ENCODE measurements at places on chromosomes 3 and 15. TPM values are rescaled to one million over a fixed set of nuclear protein-coding genes. Genes with fewer than 3 reads are reported as not detected.

- peak; percentile 89 for DNase-seq
- H3K36me3 ChIP-seq: no peaks in the 10 kb centered on the region
- H3K4me1 ChIP-seq: peaks cover 7% of the 10 kb centered on the region
- no peak overlapping the region for H3K27ac ChIP-seq
Observed at GRCh38 chr3:165206454-165207266, 10.5 kb upstream of the SLITRK3 start.

DNA sequence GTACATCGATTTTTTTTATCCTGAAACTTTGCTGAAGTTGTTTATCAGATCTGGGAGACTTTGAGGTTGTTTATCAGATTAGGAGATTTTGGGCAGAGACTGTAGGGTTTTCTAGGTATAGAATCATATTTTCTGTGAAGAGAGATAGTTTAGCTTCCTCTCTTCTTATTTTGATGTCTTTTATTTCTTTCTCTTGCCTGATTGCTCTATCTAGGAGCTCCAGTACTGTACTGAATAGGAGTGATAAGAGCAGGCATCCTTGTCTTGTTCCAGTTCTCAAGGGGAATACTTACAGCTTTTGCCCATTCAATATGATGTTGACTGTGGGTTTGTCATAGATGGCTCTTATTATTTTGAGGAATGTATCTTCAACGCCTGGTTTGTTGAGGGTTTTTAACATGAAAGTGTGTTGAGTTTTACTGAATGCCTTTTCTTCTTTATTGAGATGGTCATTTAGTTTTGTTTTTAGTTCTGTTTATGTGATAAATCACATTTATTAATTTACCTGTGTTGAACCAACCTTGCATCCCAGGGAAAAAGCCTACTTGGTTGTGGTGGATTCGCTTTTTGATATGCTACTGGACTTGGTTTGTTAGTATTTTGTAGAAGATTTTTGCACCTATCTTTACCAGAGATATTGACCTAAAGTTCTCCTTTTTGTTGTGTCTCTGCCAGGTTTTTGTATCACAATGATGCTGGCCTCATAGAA is 14.9 kb upstream of the DNAAF4 start:
- no peaks in the 10 kb centered on the region for H3K36me3 ChIP-seq
- no peak overlapping the region for H3K4me3 ChIP-seq
- H3K4me1 ChIP-seq: no peaks in the 10 kb centered on the region

DNA sequence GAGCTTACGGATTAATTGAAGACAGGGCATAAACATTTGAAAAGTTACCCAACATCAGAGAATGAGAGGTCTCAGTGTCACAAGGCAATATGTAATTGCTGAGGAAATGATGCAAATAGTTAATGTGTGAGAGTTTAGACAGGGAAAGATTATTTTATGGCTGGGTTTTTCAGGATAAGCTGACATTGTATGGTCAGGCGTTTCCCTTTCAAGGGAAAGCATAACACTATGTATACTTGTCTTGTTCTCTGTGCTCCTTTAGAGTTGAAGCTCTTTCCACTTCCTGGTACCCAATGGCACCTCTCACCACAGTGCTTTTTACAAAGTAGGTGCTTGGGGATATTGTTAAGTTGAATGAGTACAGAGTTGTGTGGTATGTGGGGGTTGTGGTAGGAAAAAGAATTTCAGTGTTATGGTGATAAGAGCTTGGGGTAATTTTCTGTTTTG is 19.9 kb downstream of the IQGAP1 start:
- no peaks in the 10 kb centered on the region for H3K36me3 ChIP-seq
- H3K4me1 ChIP-seq: peaks cover 50% of the 10 kb centered on the region
- no peak for DNase-seq
- no peak overlapping the region for H3K4me3 ChIP-seq
- peak overlapping the region; percentile 43 for H3K27ac ChIP-seq

GRCh38 chr15:66651913-66652642 is 50.0 kb upstream of the SMAD6 start:
- H3K4me3 ChIP-seq: no peak overlapping the region
- no peak for DNase-seq
- H3K4me1 ChIP-seq: peaks cover 35% of the 10 kb centered on the region
- no peaks in the 10 kb centered on the region for H3K36me3 ChIP-seq
- H3K27ac ChIP-seq: no peak overlapping the region
- no peaks in the 10 kb centered on the region for H3K27me3 ChIP-seq

DNA sequence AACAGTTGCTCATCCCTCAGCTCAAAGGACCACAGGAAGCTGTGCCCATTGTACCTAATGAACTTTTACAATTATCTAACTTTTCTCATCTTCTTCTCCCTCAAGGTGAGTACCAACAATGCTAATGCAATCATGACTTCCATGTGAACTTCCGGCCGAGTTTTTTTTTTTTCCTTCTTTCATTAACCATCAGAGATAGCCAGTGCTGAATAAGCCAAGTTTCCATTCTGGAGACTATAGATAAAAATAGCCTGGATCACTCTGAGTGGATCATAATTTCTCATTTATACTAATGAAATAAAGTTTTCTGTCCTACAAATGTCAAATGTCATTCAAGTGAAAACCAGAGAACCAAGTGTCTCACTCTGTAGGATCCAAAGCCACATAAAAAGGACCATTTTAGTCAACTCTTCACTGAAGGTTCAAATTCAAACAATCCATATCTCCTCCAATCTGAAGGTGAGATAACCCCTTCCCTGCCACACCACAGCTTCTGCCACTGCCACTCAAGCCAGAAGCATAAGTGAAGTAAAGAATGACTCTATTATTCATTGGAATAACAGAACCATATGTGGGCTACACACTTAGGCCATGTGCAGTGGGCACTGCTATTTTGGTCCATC is 5.5 kb downstream of the SUMF1 start:
- H3K27ac ChIP-seq: no peak overlapping the region
- no peak overlapping the region for H3K4me3 ChIP-seq
- DNase-seq: no peak
- H3K36me3 ChIP-seq: no peaks in the 10 kb centered on the region
- H3K27me3 ChIP-seq: no peaks in the 10 kb centered on the region
- H3K4me1 ChIP-seq: no peaks in the 10 kb centered on the region

GRCh38 chr15:64209680-64210334 is 47.0 kb upstream of the PPIB start:
- no peak overlapping the region for H3K4me3 ChIP-seq
- H3K27me3 ChIP-seq: no peaks in the 10 kb centered on the region
- no peaks in the 10 kb centered on the region for H3K4me1 ChIP-seq
- DNase-seq: peak; percentile 21
- H3K36me3 ChIP-seq: no peaks in the 10 kb centered on the region
- H3K27ac ChIP-seq: no peak overlapping the region

GRCh38 chr15:90201130-90201943 is at the start of gene SEMA4B:
Gene SEMA4B, plus strand, starts transcription at chr15:90201330. Its CDS starts 249 bp downstream, at chr15:90201579.
- peak within 1 kb of the TSS; percentile 74 for H3K27ac ChIP-seq
- H3K4me1 ChIP-seq: peaks cover 14% of the 10 kb centered on the region
- H3K4me3 ChIP-seq: peak within 1 kb of the TSS; percentile 98
- H3K36me3 ChIP-seq: no peaks in the 10 kb centered on the region
- H3K27me3 ChIP-seq: no peaks in the 10 kb centered on the region

FGD5 gene
- 7.4 TPM for polyA plus RNA-seq

AMOTL2 gene
- 17.9 TPM for polyA plus RNA-seq

DNAH12 gene
- not detected for polyA plus RNA-seq

NGLY1 gene
- 20.4 TPM for polyA plus RNA-seq

STX19 gene
- polyA plus RNA-seq: 0.57 TPM

ZCWPW2 gene
- 0.55 TPM for polyA plus RNA-seq

All from GM23338 (cell line).